Naive B cell (primary cell): ENCODE measurements at places on chromosomes 11 and 22. TPM values are rescaled to one million over a fixed set of nuclear protein-coding genes. Genes with fewer than 3 reads are reported as not detected.

GRCh38 chr22:36781656-36782627, 6.0 kb upstream of the IFT27 start:
- peaks cover 7% of the 10 kb centered on the region for H3K27me3 ChIP-seq
- no peak overlapping the region for H3K27ac ChIP-seq
- H3K4me3 ChIP-seq: no peak overlapping the region
- peaks cover 13% of the 10 kb centered on the region for H3K4me1 ChIP-seq
- H3K36me3 ChIP-seq: no peaks in the 10 kb centered on the region

The KRTAP5-11 gene
- not detected for polyA plus RNA-seq

The SHISAL1 gene
- not detected for polyA plus RNA-seq

The KIRREL3 gene
- not detected for polyA plus RNA-seq

DNA sequence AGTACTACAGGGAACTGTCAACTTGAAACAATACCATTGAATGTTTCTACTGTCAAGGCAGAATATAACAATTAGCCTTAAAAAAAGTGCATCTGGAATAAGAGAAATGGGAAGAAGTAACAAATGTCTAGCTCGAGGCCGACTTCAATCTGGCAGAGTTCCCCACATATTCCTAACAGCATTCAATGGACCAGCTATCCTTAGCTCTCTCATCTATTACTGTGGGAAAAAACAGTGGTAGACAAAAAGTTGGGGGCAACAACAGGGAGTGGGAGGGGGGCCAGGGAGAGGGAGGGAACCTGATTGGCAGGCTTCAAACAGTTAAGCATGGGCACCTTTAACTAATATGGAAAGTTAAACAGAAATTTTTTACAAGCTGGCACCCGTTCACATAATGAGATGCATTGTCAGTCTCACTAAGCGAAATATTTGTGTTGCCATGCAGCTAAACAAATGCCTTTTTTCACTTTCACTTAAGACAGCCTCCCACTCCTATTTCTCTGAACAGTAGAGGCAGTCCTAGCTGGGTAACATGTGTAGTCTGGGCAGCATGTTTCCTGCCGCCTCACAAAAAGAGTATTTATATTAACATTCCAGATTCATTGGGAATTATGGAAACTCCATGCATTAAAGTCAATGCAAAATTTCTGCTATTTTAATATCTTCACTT, 62.2 kb upstream of the SOX6 start:
- no peak overlapping the region for H3K4me3 ChIP-seq
- H3K4me1 ChIP-seq: no peaks in the 10 kb centered on the region
- no peak for DNase-seq
- no peaks in the 10 kb centered on the region for H3K36me3 ChIP-seq

GRCh38 chr11:12248330-12248729, 129.0 kb upstream of the PARVA start:
- peaks cover 5% of the 10 kb centered on the region for H3K27me3 ChIP-seq
- no peak overlapping the region for H3K27ac ChIP-seq
- no peaks in the 10 kb centered on the region for H3K36me3 ChIP-seq

GRCh38 chr11:130865091-130865773, 51.0 kb downstream of the SNX19 start:
- H3K36me3 ChIP-seq: no peaks in the 10 kb centered on the region
- no peak for DNase-seq
- peaks cover 8% of the 10 kb centered on the region for H3K4me1 ChIP-seq

- H3K27me3 ChIP-seq: no peaks in the 10 kb centered on the region
- no peaks in the 10 kb centered on the region for H3K36me3 ChIP-seq
- DNase-seq: no peak
- H3K4me3 ChIP-seq: no peak overlapping the region
- no peak overlapping the region for H3K27ac ChIP-seq
These were observed 184.3 kb downstream of the OPCML start for GRCh38 chr11:133347988-133348387.

The MMP1 gene
- polyA plus RNA-seq: not detected

DNA sequence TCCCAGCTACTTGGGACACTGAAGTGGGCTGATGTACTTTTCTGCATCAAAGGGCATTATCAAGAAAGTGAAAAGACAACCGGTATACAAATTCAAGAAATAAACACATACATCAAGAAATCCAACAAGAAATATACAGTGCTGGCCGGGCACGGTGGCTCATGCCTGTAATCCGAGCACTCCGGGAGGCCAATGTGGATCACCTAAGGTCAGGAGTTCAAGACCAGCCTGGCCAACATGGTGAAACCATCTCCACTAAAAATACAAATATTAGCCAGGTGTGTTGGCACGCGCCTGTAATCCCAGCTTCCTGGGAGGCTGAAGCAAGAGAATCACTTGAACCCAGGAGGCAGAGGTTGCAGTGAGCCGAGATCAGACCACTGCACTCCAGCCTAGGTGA, 9.5 kb downstream of the USP28 start:
- peak overlapping the region; percentile 31 for H3K27ac ChIP-seq
- H3K36me3 ChIP-seq: peaks cover 15% of the 10 kb centered on the region
- no peak for DNase-seq
- peaks cover 59% of the 10 kb centered on the region for H3K4me1 ChIP-seq

GRCh38 chr11:3642071-3642951, 519 bp upstream of the ART5 start:
- DNase-seq: peak; percentile 32
- peaks cover 12% of the 10 kb centered on the region for H3K4me1 ChIP-seq
- peaks cover 61% of the 10 kb centered on the region for H3K27me3 ChIP-seq
- peak overlapping the region; percentile 64 for H3K27ac ChIP-seq

DNA sequence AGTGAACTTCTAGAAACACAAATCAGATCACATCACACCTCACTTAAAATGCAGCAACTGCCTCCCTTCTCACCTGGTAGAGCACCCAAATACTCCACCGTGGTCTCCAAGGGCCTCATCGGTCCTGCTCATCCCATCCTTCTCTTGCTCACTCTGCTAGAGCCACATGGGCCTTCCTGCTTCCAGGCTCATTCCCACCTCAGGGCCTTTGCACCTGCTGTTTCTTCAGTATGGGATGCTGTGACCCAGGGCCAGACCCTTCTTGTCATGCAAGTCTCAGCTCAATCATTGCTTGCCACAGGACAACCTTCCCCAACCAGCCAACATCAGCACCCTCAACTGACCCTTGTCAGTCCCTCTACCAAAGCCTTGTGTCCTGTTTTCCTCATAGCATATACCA, 124.9 kb downstream of the GALNT18 start:
- H3K4me1 ChIP-seq: peaks cover 4% of the 10 kb centered on the region
- no peaks in the 10 kb centered on the region for H3K36me3 ChIP-seq
- no peak overlapping the region for H3K4me3 ChIP-seq
- no peak overlapping the region for H3K27ac ChIP-seq
- H3K27me3 ChIP-seq: peaks cover 6% of the 10 kb centered on the region

The THAP12 gene
- 112 TPM for polyA plus RNA-seq

DNA sequence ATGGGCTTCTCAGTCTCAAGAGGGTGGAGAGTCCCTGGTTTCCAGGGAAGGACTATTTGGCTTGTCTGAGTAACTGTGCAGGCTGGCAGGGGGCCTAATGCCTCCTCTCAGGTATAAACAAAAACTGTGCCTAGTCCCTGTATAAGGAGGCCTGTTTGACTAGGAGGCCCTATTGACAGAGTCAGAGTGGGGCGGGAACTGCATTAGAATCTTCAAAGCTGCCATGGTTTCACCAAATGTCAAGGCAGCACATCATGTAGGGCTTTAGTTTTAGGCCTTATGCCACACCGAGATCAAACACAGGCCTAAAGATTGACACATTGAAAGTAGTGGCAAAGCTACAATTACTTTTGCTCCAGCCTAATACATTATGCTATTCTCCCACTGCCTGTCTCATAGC, 611.5 kb upstream of the B3GAT1 start:
- H3K27me3 ChIP-seq: peaks cover 9% of the 10 kb centered on the region
- no peaks in the 10 kb centered on the region for H3K4me1 ChIP-seq
- DNase-seq: no peak
- no peaks in the 10 kb centered on the region for H3K36me3 ChIP-seq
- no peak overlapping the region for H3K4me3 ChIP-seq

GRCh38 chr22:42372976-42373375, 59.2 kb downstream of the NFAM1 start:
- H3K4me3 ChIP-seq: no peak overlapping the region
- no peak overlapping the region for H3K27ac ChIP-seq
- peaks cover 23% of the 10 kb centered on the region for H3K27me3 ChIP-seq
- no peak for DNase-seq

DNA sequence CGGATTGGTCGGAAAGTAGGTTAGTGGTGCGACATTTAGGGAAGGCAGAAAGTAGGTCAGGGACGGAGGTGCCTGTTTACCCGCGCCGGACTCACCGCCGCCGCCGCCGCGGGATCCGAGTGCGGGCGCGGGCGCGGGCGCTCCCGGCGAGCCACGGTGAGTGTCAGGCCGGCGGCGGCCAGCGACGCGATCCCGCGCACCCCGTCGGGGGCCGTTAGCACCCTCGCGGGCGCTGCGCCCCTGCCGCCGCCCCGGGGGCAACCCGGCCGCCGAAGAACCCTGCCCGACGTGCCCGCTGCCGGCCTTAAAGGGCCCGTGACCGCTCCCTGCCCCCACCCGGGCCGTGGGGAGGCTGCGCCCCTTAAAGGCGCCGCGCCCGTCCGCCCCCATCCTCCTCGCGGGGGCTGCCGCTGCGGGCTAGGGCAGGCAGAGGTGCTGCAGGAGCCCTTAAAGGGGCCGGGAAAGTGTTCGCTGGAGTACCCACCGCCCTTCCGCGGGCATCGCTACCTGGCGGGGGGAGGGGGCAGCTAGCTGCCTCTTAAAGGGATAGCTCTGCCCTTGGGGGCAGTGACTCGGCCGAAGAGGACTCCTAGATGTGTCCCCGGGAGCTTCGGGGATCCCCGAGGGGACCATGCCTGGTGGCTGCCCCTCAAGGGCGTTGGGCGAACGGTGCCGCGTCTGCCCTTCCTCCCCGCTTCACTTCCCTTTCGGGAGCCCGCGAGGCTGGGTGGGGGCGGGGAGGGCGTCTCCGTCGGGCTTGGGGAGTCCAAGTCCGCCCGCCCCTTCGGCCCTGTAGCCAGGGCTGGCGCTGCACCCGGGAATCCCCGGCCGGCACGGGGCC, at the start of gene BMAL1:
Gene BMAL1 (plus strand): TSS at position 23 of the 841 bp plus-strand sequence. CDS start 76,519 bp downstream, outside the sequence.
- H3K27ac ChIP-seq: peak within 1 kb of the TSS; percentile 83
- H3K27me3 ChIP-seq: peaks cover 13% of the 10 kb centered on the region
- DNase-seq: peak; percentile 59

GRCh38 chr22:27452922-27453321, 348.6 kb downstream of the MN1 start:
- peaks cover 5% of the 10 kb centered on the region for H3K27me3 ChIP-seq
- H3K4me1 ChIP-seq: no peaks in the 10 kb centered on the region
- H3K4me3 ChIP-seq: no peak overlapping the region
- no peak overlapping the region for H3K27ac ChIP-seq
- DNase-seq: no peak

GRCh38 chr22:19168088-19168890, 10.2 kb downstream of the SLC25A1 start:
- no peak overlapping the region for H3K4me3 ChIP-seq
- H3K4me1 ChIP-seq: peaks cover 36% of the 10 kb centered on the region
- peaks cover 24% of the 10 kb centered on the region for H3K27me3 ChIP-seq
- no peak overlapping the region for H3K27ac ChIP-seq
- no peak for DNase-seq

GRCh38 chr11:43904742-43905535, 24.3 kb downstream of the ALKBH3 start:
- no peak overlapping the region for H3K4me3 ChIP-seq
- no peaks in the 10 kb centered on the region for H3K27me3 ChIP-seq
- no peak overlapping the region for H3K27ac ChIP-seq
- H3K36me3 ChIP-seq: peaks cover 51% of the 10 kb centered on the region

- DNase-seq: no peak
- H3K4me3 ChIP-seq: no peak overlapping the region
- no peaks in the 10 kb centered on the region for H3K4me1 ChIP-seq
- H3K27ac ChIP-seq: no peak overlapping the region
- no peaks in the 10 kb centered on the region for H3K36me3 ChIP-seq
- no peaks in the 10 kb centered on the region for H3K27me3 ChIP-seq
These were observed 833.8 kb downstream of the DLG2 start for GRCh38 chr11:84793318-84793717.

DNA sequence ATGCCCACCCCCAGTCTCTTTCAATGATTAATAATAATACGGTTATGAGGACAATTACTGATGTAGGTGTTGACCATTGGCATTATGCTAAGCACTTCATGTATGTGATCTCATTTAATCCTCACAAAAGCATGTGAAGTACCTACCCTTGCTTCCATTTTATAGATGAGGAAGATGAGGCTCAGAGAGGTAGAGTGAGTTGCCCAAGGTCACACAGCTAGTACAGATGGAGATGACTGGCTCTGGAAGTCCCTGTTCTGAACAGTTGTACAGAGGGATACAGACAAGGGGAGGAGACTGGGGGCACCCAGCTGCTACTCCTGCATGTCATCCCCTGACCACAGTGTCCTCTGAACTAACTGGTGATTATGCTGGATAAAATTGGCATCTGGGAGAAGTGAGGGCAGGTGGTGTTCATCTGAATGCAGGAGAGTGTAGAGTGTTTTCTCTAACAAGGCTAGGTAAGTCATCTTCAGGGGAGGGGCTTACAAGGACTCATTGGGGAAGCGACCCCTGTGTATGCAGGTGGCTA, 43.2 kb downstream of the KIAA1671 start:
- H3K27me3 ChIP-seq: peaks cover 29% of the 10 kb centered on the region
- no peak overlapping the region for H3K4me3 ChIP-seq
- no peaks in the 10 kb centered on the region for H3K4me1 ChIP-seq
- no peak overlapping the region for H3K27ac ChIP-seq
- no peaks in the 10 kb centered on the region for H3K36me3 ChIP-seq
- no peak for DNase-seq

- no peaks in the 10 kb centered on the region for H3K4me1 ChIP-seq
- DNase-seq: no peak
- H3K4me3 ChIP-seq: no peak overlapping the region
- H3K27ac ChIP-seq: no peak overlapping the region
- H3K27me3 ChIP-seq: no peaks in the 10 kb centered on the region
These were observed 29.5 kb downstream of the TRIOBP start for GRCh38 chr22:37726241-37726887.

The PTPN5 gene
- not detected for polyA plus RNA-seq

GRCh38 chr11:36492724-36493304, 17.3 kb downstream of the TRAF6 start:
- peak; percentile 51 for DNase-seq
- no peaks in the 10 kb centered on the region for H3K27me3 ChIP-seq
- peaks cover 10% of the 10 kb centered on the region for H3K36me3 ChIP-seq
- peaks cover 13% of the 10 kb centered on the region for H3K4me1 ChIP-seq
- H3K4me3 ChIP-seq: no peak overlapping the region

The MAPK11 gene
- 0.21 TPM for polyA plus RNA-seq

GRCh38 chr11:65780770-65781151, at the start of gene AP5B1:
AP5B1 (minus strand) TSS chr11:65780976; CDS start chr11:65780591, 385 bp downstream.
- H3K36me3 ChIP-seq: no peaks in the 10 kb centered on the region
- peak within 1 kb of the TSS; percentile 79 for H3K27ac ChIP-seq
- peaks cover 22% of the 10 kb centered on the region for H3K4me1 ChIP-seq
- peaks cover 7% of the 10 kb centered on the region for H3K27me3 ChIP-seq
- peak; percentile 75 for DNase-seq

GRCh38 chr11:120828847-120829246, 195.1 kb upstream of the TBCEL start:
- H3K27ac ChIP-seq: peak overlapping the region; percentile 67
- H3K4me3 ChIP-seq: no peak overlapping the region
- no peaks in the 10 kb centered on the region for H3K36me3 ChIP-seq
- peaks cover 16% of the 10 kb centered on the region for H3K27me3 ChIP-seq
- no peak for DNase-seq

The TRIM51 gene
- not detected for polyA plus RNA-seq

- H3K4me3 ChIP-seq: no peak overlapping the region
- H3K36me3 ChIP-seq: no peaks in the 10 kb centered on the region
- H3K4me1 ChIP-seq: no peaks in the 10 kb centered on the region
- H3K27ac ChIP-seq: no peak overlapping the region
These were observed 3.4 kb upstream of the MOGAT2 start for GRCh38 chr11:75714211-75714610.

The OR56A4 gene
- not detected for polyA plus RNA-seq

- no peaks in the 10 kb centered on the region for H3K27me3 ChIP-seq
- no peak overlapping the region for H3K27ac ChIP-seq
- no peaks in the 10 kb centered on the region for H3K36me3 ChIP-seq
- H3K4me3 ChIP-seq: no peak overlapping the region
- H3K4me1 ChIP-seq: no peaks in the 10 kb centered on the region
These were observed 231.7 kb downstream of the AASDHPPT start for GRCh38 chr11:106309070-106309684.

The BIK gene
- polyA plus RNA-seq: 0.78 TPM
